ENCODE measurements at places on chromosomes 5 and 9.

DNA sequence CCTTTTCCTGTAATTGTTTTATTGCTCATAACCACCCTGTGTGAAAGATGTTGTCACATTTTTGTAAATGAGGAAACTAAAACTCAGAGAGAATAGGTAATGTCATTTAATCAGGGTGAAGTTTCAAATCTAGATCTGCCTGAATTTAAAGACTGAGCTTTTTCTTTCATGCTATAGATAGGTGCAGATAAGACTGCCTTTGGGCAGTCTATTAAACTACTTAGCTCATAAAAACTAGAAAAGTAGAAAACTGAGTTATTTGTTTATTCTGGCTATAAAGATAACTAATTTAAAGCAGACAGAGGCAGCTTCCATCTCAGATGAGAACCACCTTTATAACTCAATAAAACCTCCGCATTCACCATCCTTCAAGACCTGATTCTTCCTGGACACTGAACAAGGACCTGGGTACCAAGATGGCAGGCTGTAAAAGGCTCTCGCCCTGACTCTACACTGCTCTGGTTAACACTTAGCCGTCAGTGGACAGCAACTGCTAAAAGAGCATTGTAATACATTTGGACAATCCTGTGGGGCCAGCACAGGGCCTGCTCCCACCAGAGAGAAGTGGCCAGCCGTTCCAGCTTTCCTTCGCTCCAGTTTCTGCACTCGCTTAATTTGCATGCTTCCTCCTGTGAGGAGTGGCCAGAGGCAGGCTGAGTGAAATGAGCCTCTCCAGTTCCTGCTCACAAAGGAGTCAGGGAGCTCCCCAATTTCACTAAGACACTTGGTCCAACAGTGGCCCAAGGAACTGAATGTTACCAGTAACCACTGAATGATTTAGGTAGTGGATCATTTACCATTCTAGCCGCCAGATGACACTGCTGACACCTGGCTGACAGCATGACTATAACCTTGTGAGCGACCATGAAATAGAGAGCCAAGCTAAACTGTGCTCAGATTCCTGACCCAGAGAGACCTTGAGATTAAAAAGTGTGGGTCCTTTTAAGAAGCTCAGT is 566.4 kb downstream of the EFNA5 start:
- DNase-seq = peak; percentile 53

DNA sequence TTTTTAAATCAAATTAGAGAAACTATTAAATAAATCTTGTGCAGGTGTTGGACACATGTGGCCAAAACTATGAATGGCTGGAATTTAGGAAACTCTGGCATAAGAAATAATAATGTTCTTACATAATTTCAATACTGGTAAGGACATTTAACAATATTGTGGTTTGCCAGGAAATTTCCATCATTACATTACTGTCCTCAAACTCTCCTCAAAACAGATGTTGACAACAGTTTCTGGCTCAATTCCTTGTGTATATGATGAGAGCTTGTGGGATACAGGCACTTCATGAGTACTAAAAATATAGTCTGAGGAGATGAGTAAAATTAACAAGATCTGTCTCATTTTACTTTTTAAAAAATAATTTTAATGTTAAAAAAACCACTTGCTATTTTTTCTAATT is 27.9 kb downstream of the MCTP1 start:
- no peak for DNase-seq

DNA sequence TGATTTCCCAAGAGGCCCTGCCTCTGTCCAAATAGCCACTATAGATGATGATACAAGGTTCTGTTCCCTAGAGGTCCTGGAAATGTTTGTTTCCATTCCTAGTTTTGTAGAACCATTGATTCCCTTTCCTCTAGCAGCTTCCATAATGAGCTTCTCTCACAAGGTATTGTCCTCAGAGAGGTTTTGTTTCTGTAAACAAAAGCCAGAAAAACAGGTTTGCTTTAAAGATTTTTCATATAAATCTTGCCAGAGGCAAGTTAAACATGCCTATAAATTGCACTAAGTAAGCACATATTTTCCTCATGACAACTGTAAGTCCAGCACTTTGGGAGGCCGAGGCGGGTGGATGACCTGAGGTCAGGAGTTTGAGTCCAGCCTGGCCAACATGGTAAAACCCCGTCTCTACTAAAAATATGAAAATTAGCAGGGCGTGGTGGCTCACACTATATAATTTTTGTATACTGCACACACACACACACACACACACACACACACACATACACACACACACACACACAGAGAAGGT is 1787.7 kb downstream of the EFNA5 start:
- DNase-seq = peak; percentile 51

DNA sequence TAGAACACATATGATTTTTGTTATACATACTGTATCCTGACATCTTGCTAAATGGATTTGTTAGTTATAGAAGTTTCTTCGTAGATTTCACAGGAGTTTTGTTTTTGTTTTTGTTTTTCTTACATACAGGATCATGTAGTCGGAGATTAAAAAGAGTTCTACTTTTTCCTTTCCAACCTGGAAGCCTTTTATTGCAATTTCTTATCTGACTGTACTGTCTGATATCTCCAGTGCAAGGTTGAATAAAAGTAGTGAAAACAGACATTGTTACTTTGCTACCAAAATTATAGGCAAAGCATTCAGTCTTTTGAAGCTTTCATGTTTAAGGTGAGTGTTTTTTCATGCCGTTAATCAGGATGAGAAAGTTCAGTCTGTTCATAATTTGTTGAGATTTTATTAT is 117.4 kb upstream of the PRSS3 start:
- DNase-seq = no peak

- no peak for DNase-seq
Measured at GRCh38 chr5:38941912-38942311, 96.1 kb downstream of the OSMR start.

- no peak for DNase-seq
Measured at GRCh38 chr9:109100543-109101201, 19.1 kb downstream of the TMEM245 start.
